Ovary (tissue), 10 donors: ENCODE measurements at places on chromosomes 4 and X. TPM values are rescaled to one million over a fixed set of nuclear protein-coding genes. Genes with fewer than 3 reads are reported as not detected.
A peak's percentile ranks its signal among the peaks of the same experiment; 100 is the strongest.

GRCh38 chr4:722169-722725 is 16.6 kb downstream of the PCGF3 start:
- H3K36me3 ChIP-seq = no peaks in the 10 kb centered on the region
- no peak overlapping the region for H3K4me3 ChIP-seq
- peaks cover 42% of the 10 kb centered on the region for H3K4me1 ChIP-seq
- DNase-seq = no peak
- peak overlapping the region; percentile 62 for H3K27ac ChIP-seq

GRCh38 chrX:39150220-39150619 is 349.0 kb downstream of the MID1IP1 start:
- no peak overlapping the region for H3K4me3 ChIP-seq
- no peaks in the 10 kb centered on the region for H3K27me3 ChIP-seq
- no peak for DNase-seq
- no peaks in the 10 kb centered on the region for H3K36me3 ChIP-seq
- no peak overlapping the region for H3K27ac ChIP-seq

DNA sequence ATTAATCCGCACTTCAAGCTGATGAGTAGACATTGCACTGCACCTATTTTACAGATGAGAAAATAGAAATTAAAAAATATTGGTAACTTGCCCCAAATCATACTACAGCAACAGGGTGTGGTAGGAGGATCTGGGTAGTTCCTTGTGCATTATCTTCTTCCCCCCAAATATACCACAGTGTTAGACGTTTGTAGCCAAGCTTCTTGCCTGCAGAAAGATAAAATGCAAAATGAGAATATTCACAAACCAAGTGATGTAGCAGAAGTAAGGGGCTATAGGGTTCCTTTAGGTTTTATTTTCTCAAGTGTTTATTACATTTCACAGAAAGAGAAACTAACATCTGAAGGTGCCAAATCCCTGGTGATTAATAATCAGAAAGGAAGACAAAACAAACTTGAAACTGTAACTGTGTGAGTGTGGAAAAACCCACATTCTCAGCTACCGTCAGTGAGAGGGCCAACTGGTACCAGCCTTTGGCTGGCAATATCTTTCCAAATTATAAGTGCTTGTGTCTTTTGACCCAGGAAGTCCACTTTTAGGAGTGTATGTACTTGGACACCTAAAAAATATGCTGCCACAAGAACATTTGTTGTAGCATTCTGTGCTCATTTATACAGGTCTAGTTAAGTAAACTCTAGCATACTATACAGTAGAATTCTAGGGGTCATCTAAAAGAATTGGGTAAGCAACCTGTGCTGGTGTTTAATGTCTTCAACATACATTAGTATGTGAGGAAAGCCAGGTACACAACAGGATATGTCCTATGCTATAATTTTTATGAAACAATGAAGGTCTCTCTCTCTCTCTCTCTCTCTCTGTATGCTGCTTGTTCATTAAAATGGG is 6.7 kb upstream of the CD38 start:
- H3K4me3 ChIP-seq = no peak overlapping the region
- no peaks in the 10 kb centered on the region for H3K4me1 ChIP-seq
- H3K27ac ChIP-seq = no peak overlapping the region
- DNase-seq = no peak
- H3K36me3 ChIP-seq = no peaks in the 10 kb centered on the region
- no peaks in the 10 kb centered on the region for H3K27me3 ChIP-seq

Gene PROM1
- total RNA-seq = 0.65 TPM

DNA sequence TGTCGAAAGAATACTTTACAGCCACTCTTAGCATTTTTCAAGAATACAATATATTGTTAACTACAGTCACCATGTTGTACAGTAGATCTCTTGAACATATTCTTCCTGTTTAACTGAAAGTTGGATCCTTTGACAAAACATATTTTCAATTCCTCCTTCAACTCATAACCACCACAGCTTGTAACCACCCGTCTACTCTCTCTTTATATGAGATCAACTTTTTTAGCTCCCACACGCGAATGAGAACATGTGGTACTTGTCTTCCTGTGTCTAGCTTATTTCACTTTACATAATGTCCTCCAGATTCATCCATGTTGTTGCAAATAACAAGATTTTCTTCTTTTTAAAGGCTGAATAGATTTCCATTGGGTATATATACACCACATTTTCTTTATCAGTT is 338.3 kb upstream of the IGFBP7 start:
- H3K4me1 ChIP-seq = no peaks in the 10 kb centered on the region
- no peak overlapping the region for H3K27ac ChIP-seq
- H3K27me3 ChIP-seq = no peaks in the 10 kb centered on the region
- H3K36me3 ChIP-seq = no peaks in the 10 kb centered on the region
- no peak overlapping the region for H3K4me3 ChIP-seq
- no peak for DNase-seq

- no peak overlapping the region for H3K27ac ChIP-seq
- peaks cover 5% of the 10 kb centered on the region for H3K4me1 ChIP-seq
- DNase-seq = no peak
- H3K36me3 ChIP-seq = no peaks in the 10 kb centered on the region
Measured at GRCh38 chr4:185651137-185651677, 115.9 kb upstream of the PDLIM3 start.

- no peak for DNase-seq
- no peaks in the 10 kb centered on the region for H3K4me1 ChIP-seq
- no peaks in the 10 kb centered on the region for H3K27me3 ChIP-seq
- no peaks in the 10 kb centered on the region for H3K36me3 ChIP-seq
- H3K27ac ChIP-seq = no peak overlapping the region
Measured at GRCh38 chr4:77465271-77465670, 140.3 kb upstream of the CXCL13 start.

Gene MAGEA6
- total RNA-seq = not detected

Gene PLCXD1
- total RNA-seq = 19.4 TPM

DNA sequence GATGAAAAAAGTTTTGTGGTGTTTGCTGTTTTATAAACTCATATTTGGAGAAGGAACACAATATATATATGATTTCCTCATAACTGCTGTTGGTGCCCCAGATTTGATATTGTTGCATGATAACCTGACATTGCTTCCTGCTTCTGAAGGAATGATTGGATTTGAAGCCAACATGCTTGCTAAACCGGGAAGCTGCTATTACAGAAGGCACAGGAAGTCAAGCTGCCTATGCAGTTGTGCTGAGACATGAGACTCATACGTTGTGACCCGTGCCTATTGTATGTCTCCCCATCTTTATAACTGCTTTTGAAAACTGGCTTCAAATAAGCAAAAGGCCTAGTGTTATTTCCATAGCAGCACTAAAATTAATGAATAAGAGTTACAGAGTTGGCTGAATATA is 32.9 kb downstream of the GAB1 start:
- H3K36me3 ChIP-seq = no peaks in the 10 kb centered on the region
- H3K27ac ChIP-seq = no peak overlapping the region
- H3K4me3 ChIP-seq = no peak overlapping the region
- peaks cover 5% of the 10 kb centered on the region for H3K4me1 ChIP-seq
- no peak for DNase-seq
- H3K27me3 ChIP-seq = no peaks in the 10 kb centered on the region

DNA sequence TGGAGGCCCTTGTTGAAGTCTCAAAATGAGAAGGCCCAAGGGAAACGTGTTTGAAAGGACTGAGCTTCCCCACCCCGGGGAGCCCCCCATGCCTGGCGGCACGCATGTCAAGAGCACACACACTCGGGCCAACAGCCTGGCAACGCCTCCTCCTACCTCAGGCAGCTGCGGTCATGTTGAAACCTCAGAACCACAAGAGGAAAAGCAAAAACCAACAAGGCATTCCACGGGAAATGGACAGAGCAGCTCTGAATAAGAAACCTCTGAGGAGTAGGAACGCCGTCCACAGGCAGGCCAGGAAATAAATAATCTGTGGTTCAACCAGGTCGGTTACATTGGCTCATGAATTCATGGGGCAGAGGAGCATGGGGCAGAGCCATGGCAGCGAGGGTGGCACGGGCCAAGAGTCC is 95.7 kb upstream of the AFAP1 start:
- no peak for DNase-seq
- no peak overlapping the region for H3K27ac ChIP-seq
- H3K4me3 ChIP-seq = no peak overlapping the region
- H3K36me3 ChIP-seq = no peaks in the 10 kb centered on the region

- H3K4me3 ChIP-seq = no peak overlapping the region
- H3K27ac ChIP-seq = no peak overlapping the region
- no peaks in the 10 kb centered on the region for H3K36me3 ChIP-seq
- no peak for DNase-seq
- H3K27me3 ChIP-seq = no peaks in the 10 kb centered on the region
- H3K4me1 ChIP-seq = no peaks in the 10 kb centered on the region
Measured at GRCh38 chrX:47991263-47992094, 12.3 kb downstream of the ZNF182 start.

- no peaks in the 10 kb centered on the region for H3K27me3 ChIP-seq
- no peak overlapping the region for H3K27ac ChIP-seq
- no peak overlapping the region for H3K4me3 ChIP-seq
- DNase-seq = no peak
- H3K36me3 ChIP-seq = no peaks in the 10 kb centered on the region
- H3K4me1 ChIP-seq = no peaks in the 10 kb centered on the region
Measured at GRCh38 chr4:145840162-145840768, 98.4 kb downstream of the ZNF827 start.

Gene STK32B
- total RNA-seq = 1.3 TPM

Gene POU4F2
- not detected for total RNA-seq

- no peak overlapping the region for H3K27ac ChIP-seq
- no peaks in the 10 kb centered on the region for H3K4me1 ChIP-seq
- H3K27me3 ChIP-seq = no peaks in the 10 kb centered on the region
- H3K36me3 ChIP-seq = no peaks in the 10 kb centered on the region
Measured at GRCh38 chrX:154840856-154841255, 6.4 kb upstream of the SMIM9 start.

- no peaks in the 10 kb centered on the region for H3K36me3 ChIP-seq
- H3K4me1 ChIP-seq = peaks cover 30% of the 10 kb centered on the region
- H3K27me3 ChIP-seq = no peaks in the 10 kb centered on the region
Measured at GRCh38 chr4:119034276-119035008, 101.2 kb upstream of the MYOZ2 start.

DNA sequence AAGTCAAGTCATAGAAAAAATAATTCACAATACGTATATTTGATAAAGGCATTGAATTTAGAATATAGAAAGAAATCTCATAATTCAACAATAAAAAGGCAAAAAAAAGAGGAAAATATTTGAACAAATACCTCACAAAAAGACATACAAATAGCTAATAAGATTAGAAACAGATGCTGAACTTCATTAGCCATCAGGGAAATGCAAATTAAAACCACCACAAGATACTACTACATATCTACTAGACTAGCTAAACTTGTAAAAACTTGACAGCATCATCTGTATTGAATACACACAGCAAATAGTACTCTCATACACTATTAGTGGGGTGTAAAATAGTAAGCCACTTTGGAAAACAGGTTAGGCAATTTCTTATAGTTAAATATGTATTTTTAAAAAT is 128.7 kb upstream of the TLL1 start:
- no peaks in the 10 kb centered on the region for H3K4me1 ChIP-seq
- no peak overlapping the region for H3K4me3 ChIP-seq
- H3K27me3 ChIP-seq = peaks cover 4% of the 10 kb centered on the region
- DNase-seq = no peak
- no peak overlapping the region for H3K27ac ChIP-seq

- peak within 1 kb of the TSS; percentile 54 for H3K4me3 ChIP-seq
- DNase-seq = peak; percentile 77
- peak within 1 kb of the TSS; percentile 87 for H3K27ac ChIP-seq
Measured at GRCh38 chr4:121072224-121073003, at the start of gene NDNF. Gene NDNF (minus strand): TSS chr4:121072535. CDS start chr4:121045837, 26,698 bp downstream.

Gene ASIC5
- total RNA-seq = not detected

Gene ATP2B3
- total RNA-seq = not detected

Gene SMARCA1
- 124 TPM for total RNA-seq

DNA sequence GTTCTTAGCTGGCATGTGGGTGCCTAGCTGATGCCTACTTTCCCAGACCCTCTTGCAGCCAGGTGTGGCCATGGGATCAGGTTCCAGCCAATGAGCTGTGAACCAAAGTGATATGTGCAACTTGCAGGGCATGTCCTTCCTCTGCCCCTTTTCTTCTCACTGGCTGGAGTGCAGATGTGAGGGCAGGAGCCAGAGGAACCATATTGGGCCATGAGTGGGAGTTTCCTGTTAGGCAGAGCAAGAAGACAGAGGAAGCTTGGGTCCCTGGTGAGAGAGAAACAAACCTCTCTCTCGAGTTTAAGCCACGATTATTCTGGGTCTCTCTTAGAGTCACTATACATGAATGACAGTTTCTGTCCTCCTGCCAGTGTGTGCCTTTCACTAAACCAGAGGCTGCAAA is 120.4 kb upstream of the STX18 start:
- H3K27ac ChIP-seq = no peak overlapping the region
- no peaks in the 10 kb centered on the region for H3K4me1 ChIP-seq

Gene PTCHD1
- total RNA-seq = not detected

Gene PNCK
- 1.5 TPM for total RNA-seq

- DNase-seq = no peak
- no peak overlapping the region for H3K4me3 ChIP-seq
- no peaks in the 10 kb centered on the region for H3K4me1 ChIP-seq
- no peaks in the 10 kb centered on the region for H3K36me3 ChIP-seq
- no peak overlapping the region for H3K27ac ChIP-seq
Measured at GRCh38 chr4:110681381-110681780, 58.5 kb upstream of the PITX2 start.

Gene RHOXF2B
- not detected for total RNA-seq

GRCh38 chr4:124061413-124061812 is 651.1 kb downstream of the ANKRD50 start:
- DNase-seq = no peak
- no peaks in the 10 kb centered on the region for H3K27me3 ChIP-seq
- no peak overlapping the region for H3K27ac ChIP-seq
- no peaks in the 10 kb centered on the region for H3K4me1 ChIP-seq
- no peak overlapping the region for H3K4me3 ChIP-seq

Gene USP17L17
- 0.15 TPM for total RNA-seq

- no peak for DNase-seq
- no peak overlapping the region for H3K27ac ChIP-seq
- no peaks in the 10 kb centered on the region for H3K27me3 ChIP-seq
- no peak overlapping the region for H3K4me3 ChIP-seq
Measured at GRCh38 chrX:32137525-32137924, 1065.7 kb upstream of the FTHL17 start.

Gene PCDH18
- total RNA-seq = 14.1 TPM

Gene MID1IP1
- 47.8 TPM for total RNA-seq

Gene VEGFD
- total RNA-seq = 0.66 TPM
